ENCODE measurements at places on chromosomes 13 and 19.
A peak's percentile ranks its signal among the peaks of the same experiment; 100 is the strongest.

DNA sequence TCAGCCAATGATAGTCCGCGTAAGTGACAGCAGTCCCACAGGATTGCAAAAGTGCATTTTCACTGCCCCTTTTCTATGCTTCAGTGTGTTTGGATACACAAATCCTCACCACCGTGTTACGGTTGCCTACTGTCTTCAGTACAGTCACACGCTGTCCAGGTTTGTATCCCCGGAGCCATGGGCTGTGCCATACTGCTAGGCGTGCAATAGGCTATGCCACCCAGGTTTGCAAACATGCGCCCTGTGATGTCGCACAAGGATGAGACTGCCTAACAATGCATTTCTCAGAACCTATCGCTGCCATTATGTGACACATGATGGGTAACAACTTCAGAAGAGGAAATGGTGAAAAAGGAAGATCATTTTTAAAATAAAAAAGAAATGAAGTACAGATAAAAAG is 16.8 kb upstream of the ADPRHL1 start:
- DNase-seq: no peak

- no peak for DNase-seq
Measured at GRCh38 chr19:6519289-6519688, 11.5 kb upstream of the TNFSF9 start.

GRCh38 chr19:31285744-31286143 is 63.5 kb downstream of the TSHZ3 start:
- DNase-seq: no peak

DNA sequence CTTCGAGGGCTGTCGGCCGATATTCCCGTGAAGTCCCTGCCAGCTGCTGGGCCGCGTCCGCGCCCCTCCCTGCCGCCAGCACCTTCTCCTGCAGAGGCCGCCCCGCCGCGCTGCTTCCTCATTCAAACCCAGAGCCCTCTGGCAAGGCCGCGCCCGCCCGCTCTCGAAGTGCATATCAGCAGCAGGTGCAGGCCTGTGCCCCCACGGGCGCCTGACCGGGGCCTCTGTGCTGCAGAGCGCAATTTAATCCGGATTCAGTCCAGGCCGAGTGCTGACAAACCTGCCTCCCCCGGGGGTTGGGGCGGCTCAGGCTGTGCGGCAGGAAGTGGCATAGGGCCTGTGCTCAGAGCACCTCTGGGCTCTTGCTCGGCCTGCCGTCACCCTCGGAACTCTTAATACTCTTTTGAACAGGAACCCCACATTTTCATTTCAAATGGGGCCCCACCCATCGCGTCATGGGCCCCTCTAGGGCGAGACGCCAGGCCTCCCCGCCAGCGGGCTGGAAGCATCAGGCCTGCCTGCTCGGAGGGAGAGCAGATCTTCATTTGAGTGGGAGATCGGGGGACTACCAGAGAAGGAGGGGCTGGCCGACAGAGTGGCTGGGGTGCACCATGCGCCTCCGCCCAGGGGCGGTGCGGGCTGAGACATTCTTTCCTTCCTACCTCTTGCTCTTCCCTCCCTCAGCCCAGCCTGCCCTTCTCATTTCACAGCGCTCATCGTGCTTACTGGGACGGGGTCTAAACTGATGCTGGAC is 125.7 kb downstream of the TNFRSF19 start:
- DNase-seq: no peak

DNA sequence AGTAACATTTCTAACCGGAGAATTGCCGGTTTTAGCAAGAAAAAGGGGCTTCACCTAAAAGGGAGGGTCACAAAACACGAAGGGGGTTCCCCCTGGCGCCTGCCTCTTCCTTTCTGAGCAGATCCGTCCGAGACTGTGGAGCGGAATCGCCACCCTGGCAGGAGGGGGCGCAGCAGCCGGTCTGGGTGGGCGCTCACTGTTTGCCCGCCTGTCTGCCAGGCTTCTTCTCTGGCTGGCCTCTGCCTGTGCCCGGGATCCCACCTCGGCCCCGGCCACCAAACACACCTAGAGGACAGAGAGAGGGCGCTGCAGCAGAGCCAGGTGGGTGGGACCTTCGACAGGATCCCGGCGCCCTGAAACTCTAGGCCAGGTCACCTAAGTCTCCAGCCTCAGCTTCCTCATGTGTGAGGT is 15.6 kb downstream of the LSM4 start:
- no peak for DNase-seq

- DNase-seq: no peak
Measured at GRCh38 chr19:2514981-2515518, 39.1 kb downstream of the GADD45B start.

DNA sequence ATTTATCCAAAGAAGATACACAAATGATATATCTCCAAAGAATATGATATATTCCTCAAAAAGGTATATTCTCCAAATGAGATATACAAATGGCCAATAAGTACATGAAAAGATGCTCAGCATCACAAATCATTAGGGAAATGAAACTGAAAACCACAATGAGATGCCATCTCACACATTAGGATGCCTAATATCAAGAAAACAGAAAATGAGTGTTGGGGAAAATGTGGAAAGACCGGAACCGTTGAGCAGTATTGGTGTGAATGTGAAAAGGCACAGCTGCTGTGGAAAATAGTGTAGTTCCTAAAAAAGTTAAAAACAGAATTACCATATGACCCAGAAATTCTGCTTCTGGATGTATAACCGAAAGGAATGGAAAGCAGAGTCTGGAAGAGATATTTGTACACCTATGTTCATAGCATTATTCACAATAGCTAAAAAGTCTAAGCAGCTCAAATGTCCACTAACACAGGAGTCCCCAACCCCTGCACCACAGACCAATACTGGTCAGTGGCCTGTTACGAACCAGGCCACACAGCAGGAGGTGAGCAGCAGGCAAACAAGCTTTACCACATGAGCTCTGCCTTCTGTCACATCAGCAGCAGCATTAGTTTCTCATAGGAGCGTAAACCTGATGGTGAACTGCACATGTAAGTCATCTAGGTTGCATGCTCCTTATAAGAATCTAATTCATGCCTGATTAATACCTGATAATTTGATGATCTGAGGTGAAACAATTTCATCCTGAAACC is 291.9 kb downstream of the PCDH20 start:
- no peak for DNase-seq

GRCh38 chr13:32581177-32581786 is 5.0 kb upstream of the PDS5B start:
- DNase-seq: peak; percentile 46

- no peak for DNase-seq
Measured at GRCh38 chr13:111382411-111382810, 62.0 kb downstream of the TEX29 start.

- DNase-seq: no peak
Measured at GRCh38 chr19:46602392-46603194, 1.5 kb downstream of the CALM3 start.

All from inflammatory macrophage (primary cell).